Osteocyte (in vitro differentiated cells): ENCODE measurements at places on chromosomes 2 and 18. TPM values are rescaled to one million over a fixed set of nuclear protein-coding genes. Genes with fewer than 3 reads are reported as not detected.
A peak's percentile ranks its signal among the peaks of the same experiment; 100 is the strongest.

- peaks cover 72% of the 10 kb centered on the region for H3K36me3 ChIP-seq
- no peak for DNase-seq
- H3K27ac ChIP-seq, result no peak overlapping the region
- H3K4me1 ChIP-seq, result peaks cover 25% of the 10 kb centered on the region
- no peak overlapping the region for H3K4me3 ChIP-seq
Observed at GRCh38 chr2:111135910-111136297, 15.2 kb downstream of the BCL2L11 start.

DNA sequence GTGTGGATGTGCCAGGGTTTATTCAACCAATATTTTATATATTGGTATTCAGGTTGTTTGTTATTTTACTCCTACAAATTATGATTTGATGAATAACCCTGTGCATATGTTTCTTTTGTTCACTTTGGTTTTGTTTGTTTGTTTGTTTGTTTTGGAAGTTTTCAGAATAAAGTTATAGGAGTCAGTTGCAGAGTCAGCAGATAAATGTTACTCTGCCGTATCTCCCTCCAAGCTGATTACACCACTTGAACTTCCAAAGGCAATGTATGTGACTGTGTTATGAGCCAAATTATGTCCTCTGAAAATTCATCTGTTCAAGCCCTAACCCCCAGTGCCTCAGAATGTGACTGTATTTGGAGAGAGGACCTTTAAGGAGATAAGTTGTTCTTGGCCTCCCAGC, 497.5 kb downstream of the TNS1 start:
- no peak overlapping the region for H3K4me3 ChIP-seq
- H3K36me3 ChIP-seq, result no peaks in the 10 kb centered on the region
- H3K4me1 ChIP-seq, result peaks cover 11% of the 10 kb centered on the region
- no peaks in the 10 kb centered on the region for H3K27me3 ChIP-seq
- H3K27ac ChIP-seq, result no peak overlapping the region
- no peak for DNase-seq

GRCh38 chr2:181309586-181309985, 147.6 kb upstream of the ITGA4 start:
- no peak overlapping the region for H3K4me3 ChIP-seq
- peak overlapping the region; percentile 21 for H3K27ac ChIP-seq
- H3K27me3 ChIP-seq, result peaks cover 2% of the 10 kb centered on the region
- no peaks in the 10 kb centered on the region for H3K36me3 ChIP-seq
- H3K4me1 ChIP-seq, result peaks cover 29% of the 10 kb centered on the region

GRCh38 chr18:78558948-78559347, 420.7 kb upstream of the SALL3 start:
- no peaks in the 10 kb centered on the region for H3K27me3 ChIP-seq
- no peak overlapping the region for H3K27ac ChIP-seq
- no peak overlapping the region for H3K4me3 ChIP-seq
- no peak for DNase-seq
- H3K4me1 ChIP-seq, result no peaks in the 10 kb centered on the region

GRCh38 chr18:26536032-26536431, 12.3 kb downstream of the KCTD1 start:
- H3K27me3 ChIP-seq, result no peaks in the 10 kb centered on the region
- DNase-seq, result no peak
- H3K27ac ChIP-seq, result no peak overlapping the region
- no peaks in the 10 kb centered on the region for H3K36me3 ChIP-seq

- no peaks in the 10 kb centered on the region for H3K27me3 ChIP-seq
- no peak for DNase-seq
- peaks cover 19% of the 10 kb centered on the region for H3K36me3 ChIP-seq
- H3K4me1 ChIP-seq, result peaks cover 8% of the 10 kb centered on the region
Observed at GRCh38 chr2:64104933-64105332, 39.3 kb downstream of the PELI1 start.

DNA sequence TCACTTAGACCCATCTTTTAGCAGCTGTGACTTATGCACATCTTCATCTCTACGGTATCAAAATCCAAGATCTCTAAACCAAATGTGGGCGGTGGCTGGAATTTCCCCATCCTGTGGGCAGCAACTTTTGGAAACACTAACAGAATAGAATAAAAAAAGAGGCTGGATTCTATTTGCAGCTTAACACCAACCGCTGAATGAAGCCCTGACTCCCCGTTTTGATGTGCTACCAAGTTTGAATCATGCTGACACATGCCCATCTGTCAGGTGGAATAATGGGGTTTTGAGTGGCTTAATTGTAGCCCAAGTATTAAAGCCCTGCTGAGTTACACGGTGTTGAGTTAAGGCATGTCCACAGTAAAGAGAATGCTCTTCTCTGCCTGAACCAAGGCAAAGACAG, 165.2 kb downstream of the MTCL1 start:
- H3K36me3 ChIP-seq, result no peaks in the 10 kb centered on the region
- no peak overlapping the region for H3K27ac ChIP-seq
- peaks cover 19% of the 10 kb centered on the region for H3K4me1 ChIP-seq
- no peak overlapping the region for H3K4me3 ChIP-seq

DNA sequence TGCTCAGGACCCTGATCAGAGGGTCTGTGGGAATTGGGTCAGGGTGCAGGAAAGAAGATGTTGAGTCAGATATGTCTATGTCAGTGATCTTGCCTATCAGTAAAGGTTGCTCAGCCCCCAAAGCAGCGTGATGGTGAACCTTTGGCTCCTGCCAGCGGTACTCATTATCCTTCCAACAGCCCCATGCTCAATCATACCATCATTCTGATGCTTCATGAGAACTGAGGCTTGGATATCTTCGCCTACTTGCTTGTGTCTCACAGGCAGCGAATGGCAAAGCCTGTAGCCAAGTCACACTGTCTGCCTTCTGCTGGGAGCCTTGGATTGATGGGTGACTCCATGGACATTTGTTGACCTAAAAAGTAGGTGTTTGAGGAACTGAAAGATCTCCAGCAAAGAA, 19.0 kb upstream of the TMEM214 start:
- peaks cover 26% of the 10 kb centered on the region for H3K4me1 ChIP-seq
- no peak overlapping the region for H3K4me3 ChIP-seq
- H3K27me3 ChIP-seq, result no peaks in the 10 kb centered on the region
- no peaks in the 10 kb centered on the region for H3K36me3 ChIP-seq
- no peak overlapping the region for H3K27ac ChIP-seq

- no peaks in the 10 kb centered on the region for H3K36me3 ChIP-seq
- no peak overlapping the region for H3K27ac ChIP-seq
- no peak overlapping the region for H3K4me3 ChIP-seq
- H3K27me3 ChIP-seq, result peaks cover 41% of the 10 kb centered on the region
- DNase-seq, result no peak
Observed at GRCh38 chr2:165192729-165193128, 11.1 kb downstream of the SCN3A start.

GRCh38 chr2:71952572-71953188, 195.0 kb downstream of the CYP26B1 start:
- DNase-seq, result no peak
- H3K36me3 ChIP-seq, result peaks cover 9% of the 10 kb centered on the region
- H3K27me3 ChIP-seq, result peaks cover 20% of the 10 kb centered on the region
- no peak overlapping the region for H3K4me3 ChIP-seq

DNA sequence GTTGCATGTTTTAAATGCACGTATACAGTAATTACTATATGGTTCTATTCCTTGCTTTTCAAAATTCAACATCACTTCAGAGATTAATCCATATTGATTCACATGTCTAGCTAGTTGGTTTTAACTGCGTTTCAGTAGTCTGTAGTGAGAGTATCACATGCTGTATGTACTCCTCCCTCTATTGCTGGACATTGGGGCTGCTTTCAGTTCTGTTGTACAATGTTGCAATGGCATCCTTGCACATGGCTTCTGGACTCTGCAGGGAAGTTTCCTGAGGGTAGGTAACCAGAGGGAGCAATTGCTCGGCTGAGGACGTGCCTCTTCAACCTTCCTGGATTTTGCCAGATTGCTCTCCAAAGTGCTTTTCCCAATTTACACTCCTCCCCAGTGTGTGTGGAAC, 10.7 kb upstream of the HPCAL1 start:
- DNase-seq, result no peak
- H3K27me3 ChIP-seq, result no peaks in the 10 kb centered on the region
- H3K4me3 ChIP-seq, result no peak overlapping the region
- peaks cover 27% of the 10 kb centered on the region for H3K4me1 ChIP-seq
- no peak overlapping the region for H3K27ac ChIP-seq

GRCh38 chr18:2979871-2980790, 32.8 kb downstream of the LPIN2 start:
- H3K36me3 ChIP-seq, result no peaks in the 10 kb centered on the region
- H3K4me1 ChIP-seq, result peaks cover 89% of the 10 kb centered on the region
- peak overlapping the region; percentile 98 for H3K27ac ChIP-seq
- peak overlapping the region; percentile 7 for H3K4me3 ChIP-seq
- no peaks in the 10 kb centered on the region for H3K27me3 ChIP-seq

GRCh38 chr18:58525517-58525916, 103.4 kb downstream of the ALPK2 start:
- H3K36me3 ChIP-seq, result peaks cover 12% of the 10 kb centered on the region
- no peaks in the 10 kb centered on the region for H3K27me3 ChIP-seq
- no peak overlapping the region for H3K4me3 ChIP-seq
- DNase-seq, result no peak

DNA sequence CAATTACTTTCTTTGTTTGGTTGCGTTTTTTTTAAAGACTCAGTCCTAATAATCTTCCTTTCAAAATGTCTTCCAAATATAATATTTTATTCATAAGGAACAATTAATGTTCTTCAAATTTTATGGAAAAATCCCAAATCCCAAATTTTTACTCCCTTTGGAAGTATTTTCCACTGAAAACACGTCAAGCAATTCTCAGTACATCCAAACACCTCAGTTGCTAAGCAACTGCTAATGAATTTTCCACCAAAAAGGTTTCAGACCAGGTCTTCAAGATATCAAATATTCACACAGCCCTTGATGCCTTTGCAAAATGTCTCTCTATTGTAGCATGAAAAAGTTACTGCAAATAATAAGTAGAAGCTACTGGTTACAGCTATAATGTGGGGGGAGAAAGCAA, 140.1 kb downstream of the DSEL start:
- H3K4me1 ChIP-seq, result peaks cover 19% of the 10 kb centered on the region
- DNase-seq, result no peak
- no peaks in the 10 kb centered on the region for H3K27me3 ChIP-seq

DNA sequence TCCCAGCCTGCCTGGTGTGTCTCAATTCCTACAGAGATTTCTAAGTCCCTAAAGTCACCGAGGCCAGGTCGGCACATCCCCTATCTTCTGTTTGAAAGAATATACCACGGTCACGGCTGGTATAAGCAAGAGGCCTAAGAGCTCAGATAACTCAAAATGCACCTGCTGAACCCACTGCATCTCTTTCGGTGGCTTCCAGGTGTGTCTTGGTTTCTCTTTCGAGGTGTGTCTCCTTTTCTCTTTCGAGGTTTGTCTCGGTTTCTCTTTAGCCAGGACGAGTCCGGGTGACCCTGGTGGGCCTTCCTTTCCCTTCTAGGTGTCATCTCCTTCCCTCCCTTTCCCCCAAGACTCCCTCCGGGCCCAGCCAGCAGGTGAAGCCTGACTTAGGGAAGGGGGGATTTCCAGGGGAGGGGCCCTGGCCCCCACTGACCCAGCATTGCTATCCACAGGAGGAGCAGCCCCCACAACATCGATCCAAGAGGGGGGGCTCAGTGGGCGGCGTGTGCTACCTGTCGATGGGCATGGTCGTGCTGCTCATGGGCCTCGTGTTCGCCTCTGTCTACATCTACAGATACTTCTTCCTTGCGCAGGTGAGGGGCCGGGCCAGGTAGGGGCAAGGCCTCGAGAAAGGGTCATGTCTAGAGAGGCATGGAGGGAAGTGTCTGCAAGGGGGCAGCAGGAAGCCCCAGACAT, 8.4 kb downstream of the ITM2C start:
- H3K4me3 ChIP-seq, result no peak overlapping the region
- peaks cover 33% of the 10 kb centered on the region for H3K4me1 ChIP-seq
- H3K27me3 ChIP-seq, result no peaks in the 10 kb centered on the region
- H3K27ac ChIP-seq, result no peak overlapping the region

DNA sequence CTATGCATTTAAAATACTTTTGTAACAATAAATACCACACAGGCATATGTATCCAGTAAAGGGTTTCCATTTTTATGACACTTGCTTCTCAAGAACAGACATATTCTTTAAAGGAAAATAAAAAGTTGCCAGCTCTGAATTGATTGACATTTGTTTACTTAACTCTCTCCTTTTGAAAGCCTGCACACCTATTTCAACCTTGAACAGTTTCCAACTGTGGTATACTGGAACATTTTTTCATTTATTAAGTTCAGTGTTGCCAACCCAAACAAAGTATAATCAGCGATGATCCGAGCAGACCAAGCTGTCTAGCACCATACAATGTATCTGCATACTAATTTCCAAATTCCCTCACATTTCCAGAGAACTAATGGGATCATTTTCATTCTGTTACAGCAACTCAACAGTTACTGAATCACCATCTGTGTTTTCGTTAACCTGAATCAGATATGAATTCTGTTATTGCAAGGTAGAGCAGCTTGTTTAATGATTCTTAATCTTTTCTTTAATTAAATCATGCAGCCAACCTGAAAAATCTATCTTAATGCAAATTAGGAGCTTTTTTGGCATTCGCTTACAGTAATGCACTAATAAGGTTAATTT, 725.5 kb upstream of the ZEB2 start:
- H3K27ac ChIP-seq, result no peak overlapping the region
- DNase-seq, result no peak
- H3K4me1 ChIP-seq, result peaks cover 3% of the 10 kb centered on the region
- H3K36me3 ChIP-seq, result no peaks in the 10 kb centered on the region
- no peak overlapping the region for H3K4me3 ChIP-seq
- no peaks in the 10 kb centered on the region for H3K27me3 ChIP-seq

GRCh38 chr2:98269274-98269673, 77.0 kb upstream of the CNGA3 start:
- DNase-seq, result no peak
- H3K36me3 ChIP-seq, result no peaks in the 10 kb centered on the region
- no peak overlapping the region for H3K27ac ChIP-seq
- no peak overlapping the region for H3K4me3 ChIP-seq
- peaks cover 4% of the 10 kb centered on the region for H3K27me3 ChIP-seq
- H3K4me1 ChIP-seq, result peaks cover 4% of the 10 kb centered on the region

DNA sequence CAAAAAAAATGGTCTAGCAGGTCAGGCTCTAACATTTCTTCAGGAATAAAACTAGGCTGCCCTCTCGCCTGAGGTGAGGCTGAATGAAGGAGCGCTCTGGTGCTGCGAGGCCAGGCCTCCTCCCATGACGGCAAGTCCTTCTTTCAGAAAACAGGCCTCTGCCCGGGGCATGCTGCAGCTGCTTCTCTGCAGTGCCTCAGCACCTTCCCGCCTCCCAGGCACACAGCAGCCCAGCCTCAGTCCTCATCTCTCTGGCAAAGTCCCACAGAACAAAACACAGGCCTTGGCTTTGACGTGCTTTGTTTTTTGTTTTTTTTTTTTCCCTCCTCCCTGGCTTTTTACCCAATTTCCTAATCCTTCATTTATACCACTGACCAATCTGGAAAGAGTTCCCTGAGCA, 74.8 kb downstream of the BCL11A start:
- H3K27me3 ChIP-seq, result no peaks in the 10 kb centered on the region
- H3K4me3 ChIP-seq, result no peak overlapping the region
- no peaks in the 10 kb centered on the region for H3K36me3 ChIP-seq
- peaks cover 9% of the 10 kb centered on the region for H3K4me1 ChIP-seq
- peak; percentile 60 for DNase-seq

Gene VPS54
- total RNA-seq, result 17.2 and 17.3 TPM in 2 replicates

Gene TSPYL6
- not detected in 2 replicates for total RNA-seq

Gene PIEZO2
- total RNA-seq, result 134 and 139 TPM in 2 replicates

Gene METAP1D
- total RNA-seq, result 6.5 and 8.5 TPM in 2 replicates

Gene KRTCAP3
- 2.3 and 3.2 TPM in 2 replicates for total RNA-seq

Gene CACNB4
- 3.4 and 3.6 TPM in 2 replicates for total RNA-seq
